ENCODE measurements at places on chromosomes 6 and 20. TPM values are rescaled to one million over a fixed set of nuclear protein-coding genes. Genes with fewer than 3 reads are reported as not detected.

GRCh38 chr6:14502551-14502950 is 385.0 kb downstream of the CD83 start:
- no peaks in the 10 kb centered on the region for H3K36me3 ChIP-seq
- H3K27me3 ChIP-seq = no peaks in the 10 kb centered on the region
- no peak overlapping the region for H3K4me3 ChIP-seq
- peak; percentile 42 for DNase-seq

TP53TG5 gene
- total RNA-seq = not detected

DNA sequence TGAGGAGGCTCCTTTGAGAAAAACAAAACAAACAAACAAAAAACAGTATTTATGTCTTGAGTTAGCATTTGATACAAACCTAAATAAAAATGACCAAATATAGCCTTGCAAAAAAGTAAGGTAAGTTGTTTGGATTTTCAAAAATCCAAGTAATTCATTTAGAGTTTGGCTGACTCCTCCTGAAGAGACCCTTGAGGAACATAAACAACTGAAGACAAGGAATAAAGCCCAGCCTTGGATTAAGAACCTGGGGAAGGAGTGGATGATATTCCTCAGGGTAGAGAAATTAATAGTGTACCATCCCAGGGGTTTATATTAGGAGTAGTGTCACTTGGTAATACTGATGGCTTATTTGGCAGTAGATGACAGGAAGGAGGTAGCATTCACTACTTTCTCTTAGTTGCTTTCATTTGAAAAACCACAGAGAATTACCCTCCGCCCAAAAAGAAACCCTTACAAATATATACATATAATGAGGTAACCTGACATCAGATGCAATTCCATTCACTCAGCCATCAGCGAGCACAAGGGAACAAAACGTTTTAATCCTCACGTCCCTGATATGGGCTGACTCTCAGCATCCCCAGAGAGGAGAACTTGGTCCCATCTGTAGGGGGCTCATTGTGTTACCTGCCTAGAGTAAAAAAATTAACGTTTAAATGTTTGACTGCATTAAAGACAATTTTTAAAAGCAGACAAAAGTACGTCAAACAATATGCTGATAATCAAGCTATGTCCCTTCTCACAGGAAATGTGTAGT is 57.0 kb downstream of the SOBP start:
- no peak for DNase-seq
- H3K27me3 ChIP-seq = peaks cover 40% of the 10 kb centered on the region
- H3K27ac ChIP-seq = no peak overlapping the region
- H3K4me1 ChIP-seq = no peaks in the 10 kb centered on the region
- H3K36me3 ChIP-seq = no peaks in the 10 kb centered on the region

LTB gene
- total RNA-seq = 1.5 TPM

- H3K27ac ChIP-seq = no peak overlapping the region
- H3K27me3 ChIP-seq = no peaks in the 10 kb centered on the region
- no peaks in the 10 kb centered on the region for H3K4me1 ChIP-seq
- DNase-seq = peak; percentile 33
Measured at GRCh38 chr6:113540466-113540865, 316.7 kb upstream of the MARCKS start.

ZNF311 gene
- 0.40 TPM for total RNA-seq

DNA sequence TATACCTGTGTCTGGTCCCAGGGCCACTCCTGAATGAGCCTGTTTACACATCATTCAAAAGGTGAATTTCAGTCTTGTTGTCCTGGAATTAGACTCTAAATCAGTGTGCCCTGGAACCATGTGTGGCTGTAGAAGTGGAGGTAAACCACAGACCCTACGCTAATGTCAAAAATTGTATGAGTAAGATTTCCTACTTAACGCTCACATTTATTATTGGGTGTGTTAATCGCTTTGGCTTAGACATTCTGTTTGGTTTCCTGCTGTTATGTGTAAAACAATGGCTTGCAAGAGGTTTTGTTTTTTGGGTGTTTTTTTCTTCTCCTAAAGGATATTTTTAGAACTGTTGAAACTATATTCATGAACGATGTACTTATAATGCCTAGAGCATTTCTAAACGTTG is 19.3 kb downstream of the PLCB1 start:
- DNase-seq = no peak
- H3K4me1 ChIP-seq = peaks cover 35% of the 10 kb centered on the region
- no peaks in the 10 kb centered on the region for H3K36me3 ChIP-seq
- no peak overlapping the region for H3K27ac ChIP-seq
